ENCODE measurements at places on chromosomes 3 and 15.

DNA sequence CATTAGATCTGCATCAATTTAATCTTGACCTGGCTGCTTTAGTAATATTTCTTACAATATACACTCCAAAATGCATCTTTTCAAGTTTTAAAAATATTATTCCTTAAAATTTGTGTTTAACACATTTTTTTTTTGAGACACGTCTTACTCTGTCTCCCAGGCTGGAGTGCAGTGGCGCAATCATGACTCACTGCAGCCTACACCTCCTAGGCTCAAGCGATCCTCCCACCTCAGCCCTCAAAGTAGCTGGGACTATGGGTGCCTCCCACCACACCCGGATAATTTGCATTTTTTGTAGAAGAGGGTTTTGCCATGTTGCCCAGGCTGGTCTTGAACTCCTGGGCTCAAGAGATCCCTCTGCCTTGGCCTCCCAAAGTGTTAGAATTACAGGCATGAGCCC is 73.6 kb downstream of the ETV5 start:
- no peak for DNase-seq

GRCh38 chr3:10234526-10235230 is 13.6 kb upstream of the TATDN2 start:
- DNase-seq: no peak

- DNase-seq: no peak
These were observed 17.2 kb downstream of the TSPAN3 start for GRCh38 chr15:77053709-77054108.

DNA sequence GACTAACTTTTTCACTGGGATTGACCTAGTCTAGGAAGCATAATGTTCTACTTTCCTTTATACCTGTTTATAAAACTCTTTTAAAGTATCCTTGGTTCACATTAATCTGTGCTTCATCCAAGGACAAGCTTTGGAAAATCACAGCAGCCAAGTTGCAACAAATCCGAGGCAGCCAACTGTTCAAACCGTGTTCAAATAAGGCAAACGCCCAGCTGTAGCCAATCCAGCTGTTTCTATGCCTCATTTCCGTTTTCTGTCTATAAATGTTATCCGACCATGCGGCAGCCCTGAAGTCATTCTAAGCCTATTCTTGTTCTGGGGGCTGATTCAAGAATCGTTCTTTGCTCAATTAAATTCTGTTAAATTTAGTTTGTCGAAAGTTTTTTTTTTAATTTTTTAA is 78.3 kb downstream of the FMN1 start:
- DNase-seq: no peak

GRCh38 chr15:41411031-41411430 is 5.9 kb upstream of the RTF1 start:
- DNase-seq: no peak

DNA sequence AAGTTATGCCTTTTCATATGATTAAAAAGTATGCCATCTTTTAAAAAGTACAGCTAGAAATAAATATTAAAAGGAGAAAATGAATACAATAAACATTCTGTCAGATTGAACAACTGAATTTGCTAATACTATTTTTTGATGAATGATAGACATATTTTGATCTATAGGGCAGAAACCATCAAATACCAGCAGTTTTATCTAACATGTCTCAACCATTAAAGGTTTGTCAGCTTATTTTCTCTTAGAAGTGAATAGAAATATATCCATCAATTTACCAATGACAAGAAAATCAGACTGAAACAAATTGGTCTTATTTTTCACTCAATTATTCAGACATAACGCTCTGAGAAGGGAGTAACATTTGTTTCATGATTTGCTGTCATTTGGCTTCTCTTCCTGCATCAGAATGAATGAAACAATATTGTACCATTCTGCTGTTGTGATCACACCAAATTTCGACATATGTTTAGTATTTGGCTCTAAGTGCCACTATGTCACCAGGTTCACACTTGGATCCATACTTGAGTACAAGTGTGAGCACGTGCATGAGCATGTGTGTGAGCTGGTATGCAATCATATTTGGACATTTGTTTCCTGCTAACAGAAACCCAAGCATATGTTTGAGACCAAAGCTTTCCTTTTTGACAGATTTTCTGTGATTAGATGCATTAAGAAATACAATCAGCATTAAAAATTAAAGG is 86.5 kb downstream of the THRB start:
- no peak for DNase-seq

DNA sequence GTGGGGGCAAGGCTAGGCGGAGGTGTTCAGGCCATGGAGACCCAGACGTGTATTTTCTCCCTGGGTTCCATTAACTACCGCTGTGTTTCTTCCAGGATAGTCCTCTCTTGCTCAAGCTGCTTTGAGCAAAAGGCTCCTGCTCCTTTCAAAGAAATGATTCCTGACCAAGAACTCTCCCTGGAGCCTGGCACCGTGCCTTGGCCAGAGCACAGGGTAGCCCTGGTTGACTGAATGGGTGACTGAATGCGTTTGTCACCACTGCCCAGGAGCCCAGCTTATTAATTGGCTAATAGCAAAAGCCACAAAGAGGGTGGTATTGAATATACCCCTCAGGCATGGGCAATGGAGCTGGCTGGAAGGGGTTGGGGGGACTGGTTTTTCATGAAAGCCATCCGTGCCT is 13.9 kb downstream of the RASGRF1 start:
- DNase-seq: no peak

DNA sequence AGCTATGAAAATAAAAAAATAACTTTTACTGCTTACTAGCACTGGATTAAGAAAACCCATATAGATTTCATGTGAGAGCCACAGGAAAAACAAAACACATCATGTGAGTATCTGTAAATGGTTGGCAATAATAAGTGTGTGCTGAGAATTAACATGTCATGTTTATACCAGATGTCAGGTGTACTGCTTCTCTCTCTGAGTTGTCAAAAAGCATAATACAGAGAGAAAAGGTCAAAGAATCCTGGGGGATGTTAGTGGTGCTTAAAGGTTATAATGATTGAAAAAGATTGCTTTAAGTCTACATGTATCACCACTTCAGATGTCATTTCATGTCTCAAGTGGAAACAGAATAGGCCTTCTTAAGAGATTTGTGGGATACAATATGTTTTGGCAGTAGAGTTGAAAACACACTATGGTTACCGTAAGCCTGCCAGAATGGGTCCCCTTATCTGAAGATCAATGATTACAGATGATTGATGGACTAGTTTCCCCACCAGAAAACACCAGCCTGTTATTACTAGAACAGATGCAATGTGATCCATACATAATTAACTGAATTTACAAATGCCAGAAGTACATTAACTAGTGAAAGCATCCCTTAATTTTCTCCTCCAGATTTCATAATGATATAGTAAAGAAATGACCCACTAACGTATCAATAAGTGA is 204.1 kb downstream of the CNTN3 start:
- DNase-seq: no peak

DNA sequence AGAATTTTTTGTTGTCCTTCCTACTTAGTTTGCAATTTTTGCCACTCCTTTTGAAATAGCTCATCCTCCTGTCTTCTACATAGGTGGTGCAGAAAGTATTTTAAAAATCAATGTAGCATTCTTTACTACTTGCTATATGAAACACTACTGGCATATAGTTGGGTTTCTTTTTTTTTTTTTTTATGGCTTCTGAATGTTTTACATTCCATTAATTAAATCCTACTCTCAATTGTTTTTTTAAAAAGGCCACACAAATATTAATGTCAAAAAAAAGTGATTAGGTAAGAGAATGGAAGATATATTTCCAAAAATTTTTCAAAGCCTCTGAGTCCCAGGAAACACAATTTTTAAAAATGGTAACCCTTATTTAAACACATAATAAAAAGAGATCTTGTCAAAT is 262.6 kb downstream of the MAGI1 start:
- no peak for DNase-seq

GRCh38 chr3:12143949-12144504 is 14.7 kb downstream of the TIMP4 start:
- no peak for DNase-seq

DNA sequence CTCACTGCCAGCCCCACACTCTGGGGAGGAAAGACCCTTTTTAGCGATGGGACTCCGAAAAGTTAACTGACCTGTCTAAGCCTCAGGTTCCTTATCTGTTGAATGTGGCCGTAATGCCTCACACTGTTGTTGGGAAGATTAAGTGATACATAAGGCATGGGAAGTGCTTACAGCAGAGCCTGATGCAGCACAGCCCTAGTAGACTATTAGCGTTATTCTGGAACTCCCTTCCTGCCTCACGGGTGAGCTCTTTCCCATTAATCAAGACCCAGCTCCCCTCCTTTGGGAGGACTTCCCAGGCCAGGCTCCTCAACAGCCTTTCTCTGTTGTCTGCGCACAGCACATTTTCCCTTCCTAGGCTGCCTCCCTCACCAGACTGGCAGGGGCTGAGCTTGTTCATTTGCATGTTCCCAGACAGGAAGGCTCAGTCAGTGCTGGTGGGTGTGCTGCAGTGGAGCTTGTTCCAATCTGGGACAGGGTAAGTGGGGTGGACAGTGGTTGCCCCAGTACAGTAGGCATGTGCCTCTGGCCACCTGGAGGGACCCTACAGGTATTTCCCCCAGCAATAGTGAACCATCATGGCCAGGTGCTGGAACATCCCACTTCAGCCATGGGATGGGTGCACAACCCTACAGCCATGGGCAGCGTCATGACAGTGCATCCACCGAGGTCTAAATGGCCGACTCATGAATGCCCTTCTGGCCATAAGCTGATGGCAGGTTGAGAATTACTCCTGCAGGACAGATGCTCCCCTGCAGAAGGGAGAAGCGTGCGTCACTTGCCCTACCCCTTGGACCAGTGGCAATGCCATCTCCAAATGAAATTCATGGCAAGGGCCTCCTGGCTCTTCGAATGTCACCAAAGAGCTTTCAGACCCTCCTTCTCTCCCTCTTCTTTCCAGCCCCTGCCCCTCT is 5.8 kb upstream of the PSTPIP1 start:
- DNase-seq: no peak

DNA sequence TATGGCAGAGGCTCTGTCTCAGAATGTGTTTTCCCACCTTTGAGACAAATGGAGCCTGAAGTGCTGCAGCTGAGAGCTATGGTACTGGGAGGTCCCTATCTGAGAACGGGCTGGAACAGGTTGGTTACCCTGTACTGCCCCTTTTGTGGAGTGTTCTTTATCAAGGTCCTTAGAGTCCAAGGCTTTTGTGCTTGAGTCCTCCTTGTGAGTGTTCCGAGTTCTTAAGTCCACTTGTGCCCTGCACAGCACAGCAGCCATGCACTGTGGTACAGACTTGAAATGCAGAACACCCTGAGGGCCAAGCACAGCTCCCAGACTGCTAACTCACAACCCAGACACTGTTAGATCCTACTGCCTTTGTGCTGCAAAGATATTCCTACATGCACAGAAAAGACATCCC is 67.8 kb downstream of the ARHGAP31 start:
- no peak for DNase-seq

DNA sequence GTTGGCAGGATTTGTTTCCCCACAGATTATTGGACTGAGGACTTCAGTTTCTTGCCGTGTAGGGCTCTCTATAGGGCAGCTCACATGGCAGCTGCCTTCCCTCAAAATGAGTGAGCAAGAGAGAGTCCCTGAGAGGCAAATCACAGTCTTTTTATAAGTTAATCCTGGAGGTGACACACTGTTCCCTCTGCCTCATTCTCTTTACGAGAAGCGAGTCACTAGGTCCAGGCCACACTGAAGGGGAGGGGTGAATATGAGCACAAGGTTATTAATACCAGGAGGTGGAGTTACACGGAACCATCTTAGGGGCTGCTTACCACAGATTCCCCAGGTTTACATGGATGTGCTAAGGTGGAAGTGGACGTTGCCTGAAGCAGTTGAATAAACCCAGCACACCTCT is 77.0 kb downstream of the LPP start:
- no peak for DNase-seq

GRCh38 chr3:24341668-24342067 is 153.0 kb downstream of the THRB start:
- DNase-seq: no peak

GRCh38 chr3:5840056-5840455 is 652.5 kb downstream of the EDEM1 start:
- no peak for DNase-seq

- DNase-seq: no peak
These were observed 6.6 kb upstream of the KBTBD8 start for GRCh38 chr3:66991459-66991858.

DNA sequence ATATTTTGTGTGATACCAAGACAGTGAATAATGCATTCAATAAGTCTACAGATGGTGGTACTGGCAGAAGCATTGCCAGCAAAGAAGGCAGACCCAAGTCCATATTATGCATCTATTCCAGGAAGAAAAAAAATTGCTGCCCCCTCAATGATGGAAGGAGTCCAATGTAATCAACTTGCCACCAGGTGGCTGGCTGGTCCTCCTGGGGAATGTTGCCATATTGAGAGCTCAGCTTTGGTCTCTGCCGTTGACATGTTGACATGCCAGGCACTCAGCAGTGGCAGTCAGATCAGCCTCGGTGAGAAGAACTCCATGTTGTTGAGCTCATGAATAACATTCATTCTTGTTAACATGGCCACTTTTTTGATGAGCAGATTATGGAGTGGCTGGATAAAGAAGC is 298.5 kb downstream of the IGSF11 start:
- DNase-seq: no peak

DNA sequence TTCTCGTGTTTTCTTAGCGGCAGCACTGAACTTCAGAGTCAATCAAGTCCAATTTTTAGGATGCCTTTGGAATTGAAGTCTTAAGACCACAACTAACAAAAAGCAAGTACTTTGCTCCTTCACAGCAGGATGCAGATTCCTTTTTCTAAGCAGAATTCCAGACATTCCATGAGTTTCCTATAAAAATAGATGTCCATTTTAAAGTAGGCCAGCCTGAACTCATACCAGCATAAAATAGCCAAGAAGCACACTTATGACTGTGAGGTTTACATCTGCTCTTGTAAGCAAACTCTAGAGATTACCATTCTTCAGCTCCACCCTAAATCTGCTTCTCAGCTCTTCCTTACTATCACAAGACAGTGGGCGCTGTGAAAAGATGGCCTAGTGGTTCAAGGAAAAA is 85.8 kb downstream of the THBS1 start:
- no peak for DNase-seq

- no peak for DNase-seq
These were observed 14.8 kb downstream of the PPP2R3A start for GRCh38 chr3:135980343-135980742.

DNA sequence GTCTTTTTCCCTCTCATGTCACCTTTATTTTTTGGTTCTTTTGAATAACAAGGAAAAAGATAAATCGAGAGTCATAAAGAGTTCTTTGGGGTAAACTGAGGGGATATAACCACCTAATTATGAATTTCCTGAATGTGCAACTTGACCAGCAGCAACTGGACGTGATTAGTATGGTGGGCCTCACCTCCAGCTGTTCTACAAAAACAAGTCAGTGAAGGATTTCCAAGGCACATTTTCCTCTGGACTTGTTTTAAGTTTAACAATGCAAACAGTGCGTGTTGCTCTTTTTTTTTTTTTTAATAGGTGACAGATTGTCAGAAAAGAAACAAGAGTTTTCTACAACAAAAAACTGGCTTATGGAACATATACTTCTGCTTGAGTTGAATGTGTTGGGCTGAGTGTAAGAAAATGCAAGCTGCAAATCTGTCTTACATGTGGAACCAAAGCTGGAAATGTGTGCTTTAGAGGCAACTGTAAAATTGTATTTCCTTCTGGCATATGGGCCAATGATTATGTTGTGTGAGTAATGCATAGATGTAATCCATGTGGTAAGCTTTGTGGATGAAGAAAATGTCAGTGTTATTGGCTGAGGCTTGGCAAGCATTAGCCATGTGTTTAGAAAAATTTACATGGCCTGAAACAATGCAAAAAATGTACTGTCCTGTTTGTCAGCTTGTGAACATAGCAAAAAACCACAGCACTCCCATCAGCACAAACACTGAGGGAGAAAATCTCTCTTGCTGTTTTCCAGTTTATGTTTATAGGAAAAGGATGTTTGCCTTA is 44.5 kb upstream of the FNDC3B start:
- no peak for DNase-seq

GRCh38 chr15:49339656-49340055 is 83.4 kb upstream of the FGF7 start:
- DNase-seq: no peak
